ENCODE measurements at places on chromosomes 5 and 9.

GRCh38 chr9:93025736-93026135, 32.8 kb upstream of the SUSD3 start:
- DNase-seq, result no peak

- no peak for DNase-seq
Observed at GRCh38 chr5:5572976-5573797, 150.7 kb downstream of the ICE1 start.

DNA sequence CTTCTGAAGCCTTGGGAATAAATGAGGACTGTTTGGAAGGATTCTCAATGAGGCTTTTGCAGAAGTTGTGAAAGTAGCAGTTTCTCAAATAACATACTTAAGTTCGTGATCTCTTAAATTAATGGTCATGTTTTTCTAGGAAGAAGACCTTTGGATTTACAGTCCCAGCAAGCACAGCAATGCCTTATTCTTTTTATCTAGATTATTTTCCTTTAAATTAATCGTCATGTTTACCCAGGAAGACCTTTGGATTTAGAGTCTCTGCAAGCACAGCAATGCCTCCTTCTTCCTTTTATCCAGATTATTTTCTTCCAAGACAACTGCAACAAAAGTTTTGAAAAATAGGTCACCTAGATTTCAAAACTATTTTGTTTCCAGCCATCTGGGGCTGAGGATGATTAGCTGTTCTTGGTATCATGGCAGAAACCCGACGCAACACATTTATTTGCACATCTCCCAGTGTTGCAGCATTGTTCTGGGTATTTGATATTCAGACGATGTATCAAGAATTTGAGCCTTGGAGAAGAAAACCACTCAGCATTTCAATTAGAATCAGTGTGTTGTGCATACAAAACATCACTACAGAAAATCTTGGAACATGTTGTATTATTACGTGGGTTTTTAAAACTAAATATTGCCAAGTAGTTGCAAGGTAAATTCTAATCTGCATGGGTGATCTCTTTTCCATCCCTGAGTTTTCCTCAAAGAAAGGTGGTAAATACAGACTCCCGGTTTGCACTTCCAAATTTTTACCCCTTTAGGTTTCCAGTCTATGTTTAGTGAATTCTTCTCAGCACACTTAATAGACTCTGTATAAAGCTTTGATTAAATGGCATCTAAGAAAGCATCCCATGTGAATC, 50.9 kb downstream of the JAKMIP2 start:
- DNase-seq, result no peak

GRCh38 chr9:130036099-130036498, 6.9 kb downstream of the FNBP1 start:
- no peak for DNase-seq

GRCh38 chr9:96245399-96245798, 56.6 kb downstream of the HSD17B3 start:
- no peak for DNase-seq

DNA sequence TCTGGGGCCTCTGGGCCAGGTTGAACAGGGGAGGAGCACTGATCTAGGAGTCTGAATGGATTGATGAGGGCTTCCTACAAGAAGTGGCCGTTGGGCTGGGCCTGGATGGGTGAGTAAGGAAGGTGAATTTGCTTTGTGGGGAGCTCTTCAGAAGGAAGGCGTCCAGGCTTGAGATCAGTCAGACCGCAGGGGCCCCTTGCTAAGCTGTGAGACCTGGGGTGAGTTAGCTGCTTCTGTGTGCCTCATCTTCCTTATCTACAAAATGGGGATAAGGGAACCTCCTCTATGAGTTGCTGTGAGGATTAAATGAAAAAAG, 1.1 kb upstream of the SYNPO start:
- no peak for DNase-seq

DNA sequence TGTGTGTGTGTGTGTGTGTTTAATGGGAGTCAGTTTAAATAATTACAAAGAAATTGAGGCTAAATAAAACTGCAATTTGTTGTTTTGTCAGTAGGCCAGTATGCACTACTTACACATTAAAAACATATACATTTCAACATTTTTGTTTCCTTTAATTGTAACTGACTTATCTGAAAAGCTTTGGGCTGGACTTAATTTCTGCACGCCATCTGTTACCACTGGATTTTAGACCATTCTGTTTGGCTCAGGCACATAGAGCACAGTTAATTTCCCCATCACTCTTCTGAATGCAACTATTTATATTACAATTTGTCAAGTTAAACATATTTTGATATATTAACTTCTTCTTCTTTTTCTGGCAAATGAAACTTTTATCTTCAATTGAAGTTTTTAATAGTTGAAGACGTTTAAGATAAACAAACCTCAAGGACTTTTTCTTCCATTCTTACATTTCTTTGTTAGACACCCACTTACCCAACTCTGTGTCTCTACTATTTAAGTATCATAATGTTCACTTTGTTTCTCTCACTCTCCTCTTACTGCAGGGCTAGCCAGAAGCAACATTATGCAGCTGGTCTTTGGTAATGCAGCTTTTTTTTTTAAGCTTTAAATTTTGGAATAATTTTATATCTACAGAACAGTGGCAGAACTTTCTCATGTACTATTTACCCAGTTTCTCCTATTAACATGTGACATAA, 253.4 kb upstream of the ANKH start:
- DNase-seq, result no peak

DNA sequence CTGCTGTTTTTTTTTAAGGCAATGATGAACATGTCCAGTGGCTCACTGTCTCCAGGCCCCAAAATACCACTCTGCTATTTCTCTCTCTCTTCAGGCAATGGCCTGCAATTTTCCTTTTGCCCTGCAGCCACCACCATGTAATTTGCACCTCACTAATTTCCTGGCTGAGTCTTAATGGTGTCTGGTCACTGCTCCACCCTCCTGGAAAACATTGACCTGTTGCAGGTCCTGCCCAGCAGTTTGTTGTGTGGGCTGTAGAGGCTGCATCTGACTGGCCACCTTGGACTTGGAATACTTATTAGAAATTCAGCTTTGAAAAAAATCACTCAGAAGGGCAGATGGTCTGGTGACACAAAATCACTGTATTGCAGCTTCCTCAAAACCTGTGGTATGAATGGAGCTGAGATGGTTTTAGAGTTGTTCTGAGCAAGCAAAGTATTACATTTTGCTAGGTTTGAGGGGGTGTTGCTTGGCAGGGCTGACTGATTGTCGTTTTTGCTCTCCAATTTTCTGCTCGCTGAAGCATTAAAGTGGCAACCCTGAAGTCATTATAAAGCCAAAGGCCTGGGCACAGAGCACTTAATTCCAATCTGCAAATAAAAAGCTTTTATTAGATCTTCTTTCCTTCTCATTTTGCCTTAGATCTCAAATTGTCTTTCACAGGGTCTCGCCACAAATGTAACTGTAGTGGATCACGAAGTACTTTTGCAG, 134.8 kb downstream of the TMEM174 start:
- DNase-seq, result no peak

DNA sequence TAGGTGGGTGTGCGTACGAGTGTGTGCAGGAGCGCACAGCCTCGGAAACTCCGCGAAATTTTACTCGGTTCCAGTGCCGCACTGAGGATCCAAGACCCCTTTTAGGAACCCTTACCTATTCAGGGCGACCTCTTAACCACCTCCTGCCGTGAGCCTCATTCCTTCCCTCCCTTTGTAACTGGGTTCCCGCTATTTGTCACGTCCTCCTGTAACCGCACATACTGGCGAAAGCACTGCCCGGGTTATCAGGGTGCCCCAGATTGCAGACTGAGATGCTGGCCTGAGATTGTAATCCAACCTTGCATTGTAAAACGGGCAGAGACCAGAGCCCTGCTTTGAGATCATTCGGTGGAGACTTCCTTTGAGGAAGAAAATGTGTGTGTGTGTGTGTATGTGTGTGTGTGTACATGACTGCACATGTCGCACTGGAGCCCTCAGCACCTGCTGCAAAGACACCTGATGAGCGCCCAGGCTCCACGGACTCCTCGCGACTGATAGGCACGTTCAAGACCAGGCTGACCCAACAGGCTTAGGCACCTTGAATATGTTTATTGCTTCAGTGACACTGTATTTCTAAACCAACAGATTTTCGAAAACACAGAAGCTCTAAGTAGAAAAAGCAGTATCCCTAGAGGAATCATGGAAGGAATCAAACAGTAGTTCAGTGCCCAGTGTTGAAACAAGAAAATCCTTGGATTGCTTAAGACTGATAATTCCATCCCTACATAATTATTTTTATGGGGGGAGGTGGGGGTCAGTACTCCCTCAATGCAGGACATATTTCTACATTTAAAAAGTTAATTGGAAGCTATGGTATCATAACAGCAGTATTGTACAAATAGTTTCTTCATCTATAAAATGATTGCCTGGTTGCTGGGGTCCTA, 86.5 kb upstream of the TNFAIP8 start:
- DNase-seq, result no peak

DNA sequence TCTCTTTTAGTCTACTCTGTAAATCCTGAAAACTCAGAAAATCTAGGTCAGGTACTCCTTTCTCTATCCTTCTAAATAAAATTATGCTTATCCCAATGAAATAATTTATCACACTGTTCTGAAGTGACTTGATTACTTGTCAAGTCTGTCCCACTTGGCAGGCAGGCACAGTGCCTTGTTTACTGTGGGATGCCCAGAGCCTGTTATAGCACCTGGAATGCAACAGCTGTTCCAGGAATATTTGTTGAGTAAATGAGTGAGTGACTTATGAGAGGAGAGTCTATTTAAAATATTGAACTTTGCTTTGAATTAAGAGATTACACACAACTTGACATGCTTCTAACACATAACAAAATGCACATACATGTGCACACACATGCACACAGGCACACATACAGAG, 130.0 kb downstream of the MPDZ start:
- no peak for DNase-seq

- DNase-seq, result no peak
Observed at GRCh38 chr5:135020111-135020895, 13.7 kb downstream of the PITX1 start.

DNA sequence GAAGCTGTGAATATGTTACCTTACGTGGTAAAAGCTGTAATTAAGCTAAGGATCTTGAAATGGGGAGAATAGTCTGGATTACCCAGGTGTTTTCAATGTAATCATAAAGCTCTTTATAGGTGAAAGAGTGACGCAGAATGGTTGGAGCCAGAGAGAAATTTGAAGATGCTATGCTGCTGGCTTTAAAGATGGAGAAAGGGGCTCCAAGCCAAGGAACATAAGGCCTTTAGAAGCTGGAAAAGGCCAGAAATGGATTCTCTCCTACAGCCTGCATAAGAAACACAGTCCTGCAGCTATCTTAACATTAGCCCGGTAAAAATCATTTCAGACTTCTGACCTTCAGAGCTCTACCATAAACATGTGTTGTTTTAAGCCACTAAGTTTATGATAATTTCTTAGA, 243.3 kb upstream of the VLDLR start:
- no peak for DNase-seq

GRCh38 chr5:79399046-79399445, 114.9 kb downstream of the HOMER1 start:
- DNase-seq, result no peak

GRCh38 chr5:97377582-97377981, 194.5 kb upstream of the RIOK2 start:
- DNase-seq, result no peak

DNA sequence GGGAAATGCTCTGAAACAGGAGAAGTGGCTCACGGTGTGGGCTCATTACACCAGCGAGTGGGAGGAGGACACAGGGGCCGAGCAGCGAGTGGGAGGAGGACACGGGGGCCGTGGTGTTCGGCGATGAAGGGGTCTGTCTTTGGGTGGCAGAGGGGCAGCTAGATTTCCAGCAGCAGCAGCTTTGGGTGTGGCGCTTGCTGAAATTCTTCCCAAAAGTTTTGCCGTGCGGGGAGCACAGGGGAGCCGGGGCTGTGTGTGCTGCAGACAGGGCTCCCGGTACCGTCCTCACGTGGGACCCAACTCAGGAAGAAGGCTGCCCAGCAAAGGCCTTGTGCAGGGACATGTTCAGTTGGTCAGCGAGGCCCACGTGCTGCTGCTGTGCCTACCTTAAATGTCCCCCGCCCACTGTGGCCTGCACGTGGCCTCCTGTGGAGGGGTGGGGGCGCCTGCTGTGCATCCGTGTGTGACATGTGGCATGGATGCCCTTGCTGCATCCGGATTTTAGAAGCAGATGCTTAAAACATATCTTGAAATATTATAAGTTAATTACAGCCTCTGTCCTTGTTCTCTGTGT, 124.3 kb upstream of the CACNA1B start:
- no peak for DNase-seq

DNA sequence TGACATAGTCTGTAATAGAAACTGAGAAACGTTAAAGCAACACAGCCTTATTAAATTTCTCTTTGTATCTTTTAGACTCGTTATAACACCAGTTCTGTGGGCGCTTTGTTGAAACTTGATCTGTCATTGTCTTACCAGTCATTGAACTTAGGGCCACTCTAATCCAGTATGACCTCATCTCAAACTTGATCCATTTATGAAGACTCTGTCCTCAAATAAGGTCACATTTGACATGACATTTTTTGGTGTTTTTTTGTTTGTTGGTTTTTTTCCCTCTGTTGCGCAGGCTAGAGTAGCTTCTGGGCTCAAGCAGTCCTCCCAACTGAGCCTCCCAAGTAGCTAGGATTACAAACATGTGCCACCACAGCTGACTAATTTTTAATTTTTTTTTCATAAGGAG, 5.9 kb downstream of the APC start:
- no peak for DNase-seq

GRCh38 chr5:150771034-150771795, 7.3 kb upstream of the SMIM3 start:
- DNase-seq, result no peak

DNA sequence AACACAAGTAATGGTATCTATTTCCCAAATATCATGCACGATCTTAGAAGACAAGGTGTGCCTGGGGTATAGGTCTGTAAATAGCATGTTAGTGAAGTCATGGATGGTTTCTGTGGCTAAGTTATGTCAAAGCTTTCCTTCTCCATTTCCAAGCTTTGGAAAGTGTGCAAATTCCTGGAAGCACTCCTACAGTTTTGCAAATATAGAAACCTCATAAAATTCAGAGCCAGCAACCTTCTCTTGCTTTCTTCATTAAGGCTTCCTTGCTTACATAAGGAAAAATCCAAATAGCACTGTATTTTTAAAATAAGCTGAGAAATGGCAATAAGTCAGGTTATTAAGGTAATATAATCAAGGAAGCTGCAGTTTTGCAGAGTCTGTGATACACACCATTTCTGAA, 134.6 kb upstream of the DPYSL3 start:
- no peak for DNase-seq

- DNase-seq, result no peak
Observed at GRCh38 chr9:38347946-38348345, 44.6 kb upstream of the ALDH1B1 start.

DNA sequence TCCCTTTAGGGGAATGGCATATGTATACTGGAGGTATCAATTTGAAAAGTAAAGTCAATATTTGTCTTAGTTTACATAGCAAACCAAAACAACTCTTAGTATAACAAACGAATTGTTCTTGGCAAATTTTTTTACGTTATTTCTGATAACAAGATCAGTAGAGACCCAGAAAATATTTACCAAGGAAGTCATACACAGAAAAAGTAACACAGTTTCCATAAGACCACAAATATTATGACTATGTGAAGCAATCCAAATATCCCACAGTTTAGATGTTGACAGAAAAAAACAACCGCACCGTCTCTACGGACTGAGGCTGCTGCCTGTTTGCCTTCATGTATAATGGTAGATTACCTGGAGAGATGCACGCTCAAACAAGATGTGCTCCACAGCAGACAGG, 46.5 kb upstream of the DAPK1 start:
- no peak for DNase-seq
